ENCODE measurements at places on chromosomes 7 and 10.

DNA sequence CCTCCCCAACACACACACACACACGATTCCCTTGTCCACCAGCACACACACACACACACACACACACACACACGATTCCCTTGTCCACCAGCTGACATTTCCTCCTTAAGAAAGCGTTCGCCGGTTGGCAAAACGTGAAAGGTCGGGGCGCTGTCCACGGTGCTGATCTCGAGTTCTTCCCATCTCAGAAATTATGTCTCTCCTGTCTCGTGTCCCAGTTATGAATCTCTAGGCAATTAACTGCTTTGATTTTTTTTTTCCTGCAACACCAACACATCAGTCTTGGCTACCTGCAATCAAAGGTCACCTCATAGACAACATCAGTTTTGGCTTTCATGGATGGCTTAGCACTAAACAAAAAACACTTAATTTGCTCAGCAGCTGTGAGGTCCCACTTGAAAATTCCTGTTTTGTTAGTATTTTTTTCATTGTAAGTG is 1.9 kb downstream of the INA start:
- DNase-seq: peak; percentile 10

DNA sequence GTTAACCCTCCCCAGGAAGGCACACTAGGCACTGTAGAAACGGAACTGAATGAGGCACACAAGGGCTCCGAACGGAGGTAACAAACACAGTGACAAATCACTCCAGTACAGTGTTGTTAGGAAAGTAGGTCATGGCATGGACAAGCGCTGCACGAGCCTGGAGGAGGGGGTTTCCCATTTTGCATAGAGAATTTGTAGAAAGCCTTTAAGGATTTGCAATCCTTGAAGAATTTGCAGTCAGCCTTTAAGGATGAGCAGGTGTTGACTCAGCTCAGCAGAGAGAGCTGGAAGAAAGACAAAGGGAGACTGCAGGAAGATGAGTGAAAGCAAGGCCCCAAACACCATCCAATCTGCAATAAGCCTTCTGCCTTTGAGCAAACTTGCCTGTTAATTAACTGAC is 51.1 kb upstream of the PPP1R3C start:
- no peak for DNase-seq

GRCh38 chr10:67818323-67818722 is 19.7 kb downstream of the DNAJC12 start:
- DNase-seq: no peak

GRCh38 chr10:129863201-129863663 is 100.8 kb downstream of the EBF3 start:
- no peak for DNase-seq

DNA sequence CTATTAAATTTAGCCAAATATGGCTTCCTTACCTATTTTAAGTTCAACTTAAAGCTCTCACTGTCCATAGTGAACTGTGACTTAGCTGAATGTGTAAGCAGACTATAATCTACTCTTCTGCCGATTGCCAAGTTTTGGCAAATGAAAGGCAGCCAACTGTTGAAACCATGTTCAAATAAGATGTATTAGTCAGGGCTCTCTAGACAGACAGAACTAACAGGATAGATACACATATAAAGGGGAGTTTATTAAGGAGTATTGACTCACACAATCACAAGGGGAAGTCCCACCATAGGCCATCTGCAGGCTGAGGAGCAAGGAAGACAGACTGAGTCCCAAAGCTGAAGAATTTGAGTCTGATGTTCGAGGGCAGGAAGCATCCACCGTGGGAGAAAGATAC is 837.7 kb upstream of the AUTS2 start:
- no peak for DNase-seq

DNA sequence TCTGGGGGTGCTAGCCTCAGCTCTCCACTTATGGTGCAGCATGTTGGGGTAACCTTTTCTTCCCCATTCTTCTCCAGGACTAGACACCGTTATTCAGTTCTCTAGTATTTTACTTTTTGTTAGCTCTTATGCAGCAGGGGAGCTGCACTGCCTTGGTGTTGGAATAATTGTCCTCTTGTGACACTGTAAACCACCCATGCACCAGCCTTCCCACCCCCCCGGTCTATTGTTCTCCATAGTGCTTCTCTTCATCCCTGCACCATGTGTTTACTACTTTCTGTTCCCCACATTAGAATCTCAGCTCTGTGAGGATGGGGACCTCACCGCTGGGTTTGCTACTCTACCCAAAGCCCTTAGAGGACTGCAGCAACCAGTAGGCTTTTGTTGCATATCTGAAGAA is 230.7 kb downstream of the RPS24 start:
- DNase-seq: no peak

- DNase-seq: no peak
Measured at GRCh38 chr10:128247576-128247975, 121.4 kb upstream of the MKI67 start.

GRCh38 chr10:1573334-1573969 is 163.9 kb downstream of the ADARB2 start:
- no peak for DNase-seq

DNA sequence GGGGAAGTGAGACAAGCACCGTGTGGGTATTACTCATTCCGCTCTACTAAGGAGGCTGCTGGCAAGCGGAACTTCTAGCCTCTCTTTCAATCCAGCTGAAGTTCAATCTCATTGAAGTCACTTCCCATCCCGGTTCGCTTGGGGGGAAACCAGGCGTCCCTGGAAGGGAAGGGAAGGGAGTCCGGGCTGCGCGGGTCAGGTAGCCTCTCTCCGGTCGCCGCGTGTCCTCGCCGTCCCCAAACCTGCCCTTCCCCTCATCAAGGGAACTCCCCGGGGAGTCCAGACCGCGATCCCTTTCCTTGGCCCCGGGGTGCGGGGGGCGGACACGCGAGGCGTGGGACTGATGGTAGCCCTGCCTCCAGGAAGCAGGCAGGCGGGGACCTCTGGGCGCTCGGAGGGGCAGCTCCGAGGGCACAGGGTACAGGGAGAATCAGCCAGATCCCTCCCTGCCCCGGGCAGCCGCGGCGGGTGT is 598 bp upstream of the ZEB1 start:
- DNase-seq: peak; percentile 17

GRCh38 chr7:108249453-108249852 is 119.3 kb upstream of the LAMB4 start:
- no peak for DNase-seq

DNA sequence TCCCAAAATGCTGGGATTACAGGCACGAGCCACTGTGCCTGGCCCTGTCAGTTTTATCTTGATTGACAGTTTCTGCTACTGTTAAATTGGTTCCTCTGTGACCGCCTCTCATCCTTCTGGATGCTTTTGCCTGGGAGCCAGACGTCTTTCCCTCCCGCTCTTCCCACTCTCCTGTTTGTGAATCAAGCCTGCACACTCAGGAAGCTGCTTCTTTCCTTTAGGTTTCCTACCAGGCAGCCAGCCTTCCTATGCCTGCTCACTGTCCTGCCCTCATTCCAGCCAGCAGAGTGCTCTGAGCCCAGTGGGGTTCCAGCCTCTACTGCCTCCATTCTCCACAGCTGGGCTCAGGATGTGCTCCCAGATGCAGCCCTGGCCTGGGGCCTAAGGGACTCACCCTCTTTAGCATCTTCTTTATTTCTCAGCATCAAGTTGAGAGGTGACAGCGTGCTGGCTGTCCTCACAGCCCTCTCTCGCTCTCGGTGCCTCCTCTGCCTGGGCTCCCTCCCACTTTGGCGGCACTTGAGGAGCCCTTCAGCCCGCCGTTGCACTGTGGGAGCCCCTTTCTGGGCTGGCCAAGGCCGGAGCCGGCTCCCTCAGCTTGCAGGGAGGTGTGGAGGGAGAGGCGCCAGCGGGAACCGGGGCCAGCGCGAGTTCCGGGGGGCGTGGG is 5.1 kb downstream of the SH2D4B start:
- no peak for DNase-seq
